ENCODE measurements at places on chromosomes 7 and 10.

GRCh38 chr10:31507427-31507826 lies 188.4 kb downstream of the ZEB1 start:
- no peak for DNase-seq

DNA sequence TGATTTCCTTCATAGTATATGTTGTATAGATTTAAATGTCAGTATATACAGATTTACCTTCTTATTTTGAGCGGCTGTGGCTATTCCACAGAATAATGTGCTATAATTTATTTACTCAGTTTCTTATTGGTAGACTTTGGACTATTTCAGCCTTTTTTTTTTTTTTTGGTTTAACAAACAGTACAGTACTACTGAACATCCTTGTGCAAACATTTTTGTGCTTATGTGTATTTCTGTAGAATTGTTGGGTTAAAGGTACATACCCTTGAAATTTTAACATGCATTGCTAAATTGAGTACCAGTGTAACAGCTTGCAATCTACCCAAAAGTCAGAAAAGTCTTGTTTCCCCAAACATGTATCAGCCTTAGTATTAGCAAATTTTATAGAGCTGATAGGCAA lies 68.8 kb downstream of the HHEX start:
- DNase-seq, result no peak

- DNase-seq, result no peak
Observed at GRCh38 chr7:159094919-159095915, 49.5 kb downstream of the VIPR2 start.

DNA sequence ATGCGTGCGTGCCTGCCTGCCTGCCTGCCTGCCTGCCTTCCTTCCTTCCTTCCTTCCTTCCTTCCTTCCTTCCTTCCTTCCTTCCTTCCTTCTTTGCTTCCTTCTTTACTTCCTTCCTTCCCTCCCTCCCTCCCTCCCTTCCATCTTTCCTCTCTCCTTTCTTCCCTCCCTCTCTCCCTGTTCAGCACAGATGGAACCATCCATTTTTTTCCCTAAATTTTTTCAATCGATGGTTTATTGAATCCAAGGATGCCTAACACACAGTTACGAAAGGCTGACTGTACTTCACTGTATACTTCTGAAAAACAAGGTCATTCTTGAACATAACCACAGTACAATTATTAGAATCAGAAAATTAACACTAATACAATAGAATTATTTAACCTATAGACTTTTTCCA lies 53.8 kb downstream of the ABCA13 start:
- DNase-seq, result no peak

DNA sequence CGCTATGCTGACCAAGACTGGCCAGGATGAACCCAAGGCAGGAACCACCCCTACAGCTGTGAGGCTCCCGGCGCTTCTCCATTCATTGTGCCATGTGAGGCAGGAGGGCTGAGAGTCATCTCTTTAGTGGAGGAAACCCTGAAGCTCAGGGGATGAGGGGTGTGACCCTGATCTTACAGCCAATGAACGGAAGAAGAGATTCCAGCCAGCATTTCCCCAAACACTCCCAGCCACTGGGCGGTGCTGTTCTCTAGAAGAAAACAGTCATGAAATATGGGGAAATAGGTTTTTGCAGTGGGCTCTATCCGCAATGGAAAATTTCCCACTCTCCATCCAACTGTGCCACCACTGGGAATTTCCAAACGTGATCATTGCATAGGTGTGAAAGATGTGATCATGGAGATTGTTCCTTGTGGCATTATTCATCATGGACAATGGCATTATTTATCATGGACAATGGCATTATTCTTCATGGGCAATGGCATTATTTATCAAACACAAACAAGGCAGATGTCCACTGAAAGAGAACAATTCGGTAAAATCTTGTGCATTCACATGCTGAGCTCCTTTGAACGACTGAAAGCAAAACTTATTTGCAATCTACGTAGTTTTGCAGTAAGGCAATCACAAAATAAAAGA lies 14.0 kb upstream of the SLC18A2 start:
- no peak for DNase-seq

- no peak for DNase-seq
Observed at GRCh38 chr10:121754666-121755065, 156.4 kb upstream of the FGFR2 start.

DNA sequence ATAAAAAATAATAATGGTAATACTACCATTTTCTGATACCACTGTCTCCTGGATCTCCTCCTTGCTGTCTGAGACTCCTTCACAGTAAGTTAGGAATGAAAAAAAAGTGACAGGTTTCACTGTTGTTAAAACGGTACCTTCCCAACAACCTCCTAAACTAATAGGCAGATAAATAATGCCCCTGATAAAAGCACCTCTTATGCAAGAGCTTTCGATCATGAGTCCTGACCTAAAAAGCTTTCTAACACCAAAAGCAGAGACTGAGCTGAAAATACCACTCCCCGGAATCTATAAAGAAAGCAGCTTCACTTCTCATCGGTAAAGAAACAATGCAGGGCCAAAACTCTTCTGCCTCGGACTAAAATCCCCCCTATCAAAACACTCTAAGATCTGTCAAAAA lies 14.5 kb downstream of the PARD3 start:
- DNase-seq, result no peak

GRCh38 chr10:10854725-10855124 lies 162.9 kb upstream of the CELF2 start:
- no peak for DNase-seq

- DNase-seq, result no peak
Observed at GRCh38 chr7:83271212-83272099, 108.8 kb upstream of the PCLO start.

DNA sequence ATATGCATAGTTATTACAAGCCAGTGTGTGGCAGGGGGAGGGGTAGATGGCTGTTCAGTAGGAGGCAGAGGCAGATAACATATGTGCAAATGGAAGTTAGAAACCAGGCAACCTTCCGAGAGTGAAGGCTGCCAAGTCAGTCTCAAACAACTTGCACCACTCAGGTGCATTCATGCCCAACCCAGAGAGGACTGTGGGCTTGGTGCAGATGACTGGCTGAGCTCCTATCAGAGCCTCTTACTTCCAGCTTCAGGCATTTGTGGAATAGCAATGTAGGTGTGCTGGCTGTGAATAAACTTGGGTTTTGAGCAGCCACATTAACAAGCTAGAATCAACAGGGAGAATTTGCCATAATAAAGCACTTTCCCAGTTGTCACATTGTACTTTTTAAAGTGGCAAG lies 789.8 kb downstream of the PHTF2 start:
- no peak for DNase-seq

- no peak for DNase-seq
Observed at GRCh38 chr10:23433701-23434100, 5.2 kb upstream of the OTUD1 start.

GRCh38 chr7:11228515-11228914 lies 254.8 kb downstream of the PHF14 start:
- no peak for DNase-seq

- no peak for DNase-seq
Observed at GRCh38 chr10:36163827-36164226, 521.7 kb upstream of the FZD8 start.

DNA sequence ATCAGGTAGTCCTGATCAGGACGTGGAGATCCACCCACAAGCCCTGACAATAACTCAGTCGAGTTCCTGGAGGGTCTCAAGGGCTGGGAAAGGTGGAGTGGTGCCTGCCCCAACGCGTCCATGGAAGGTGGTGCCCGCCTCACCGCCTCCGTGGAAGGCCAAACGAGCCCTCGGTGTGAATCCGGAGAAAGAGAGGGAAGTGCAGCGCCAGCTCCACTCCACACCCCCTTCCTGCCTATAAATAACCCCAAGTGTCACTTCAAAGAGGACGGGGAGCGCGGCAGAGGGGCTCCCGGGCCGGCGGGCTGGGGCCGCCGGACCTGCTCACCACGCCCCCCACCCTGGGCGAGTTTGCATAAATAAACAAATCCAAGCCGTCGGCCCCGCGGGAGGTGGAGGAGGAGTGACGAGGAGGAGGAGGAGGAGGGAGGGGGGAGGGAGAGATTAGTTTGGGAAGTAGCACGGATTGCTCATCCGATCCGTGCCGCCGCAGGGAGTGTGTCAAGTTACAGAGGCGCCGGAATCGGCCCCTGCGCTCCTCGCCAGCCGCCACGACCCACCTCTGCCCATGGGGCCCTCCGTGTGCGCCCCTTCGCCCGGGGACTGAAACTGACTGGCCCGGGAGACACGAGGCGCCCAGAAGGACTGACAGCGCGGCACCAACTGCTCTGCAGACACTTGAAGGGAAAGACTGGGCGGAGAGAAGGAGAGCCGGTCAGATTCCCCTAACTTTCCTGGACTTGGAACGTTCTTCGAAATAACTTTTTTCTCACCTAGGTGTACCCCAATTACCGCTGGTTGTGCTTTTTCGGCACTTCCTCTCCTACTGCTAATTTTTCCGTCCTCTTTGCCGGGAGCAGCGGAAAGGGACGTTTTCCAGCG lies at the start of gene COL13A1:
Gene COL13A1, plus strand, starts transcription at position 473 of the 882 bp plus-strand sequence. CDS start 518 bp downstream, outside the sequence.
- DNase-seq, result no peak

DNA sequence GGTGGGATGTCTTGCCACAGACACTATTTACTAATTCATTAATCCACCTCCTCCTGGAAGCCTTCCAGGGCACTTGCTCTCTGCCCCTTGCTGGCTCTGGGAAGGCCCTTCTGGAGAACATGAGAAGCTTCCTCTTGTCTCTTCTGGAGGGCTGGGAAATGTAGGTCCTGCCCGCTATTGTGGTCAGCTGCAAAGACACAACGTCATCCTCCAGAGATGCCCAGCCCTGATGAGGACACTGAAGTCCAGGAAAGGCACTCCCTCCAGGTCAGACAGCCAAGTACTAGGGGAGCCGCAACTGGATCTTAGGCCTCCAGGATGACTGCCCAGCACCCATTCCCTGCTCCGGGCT lies 9.6 kb upstream of the TACR2 start:
- no peak for DNase-seq

- DNase-seq, result no peak
Observed at GRCh38 chr10:101696632-101697031, 1.7 kb upstream of the FBXW4 start.

- no peak for DNase-seq
Observed at GRCh38 chr10:102184606-102185005, 32.4 kb downstream of the NOLC1 start.

DNA sequence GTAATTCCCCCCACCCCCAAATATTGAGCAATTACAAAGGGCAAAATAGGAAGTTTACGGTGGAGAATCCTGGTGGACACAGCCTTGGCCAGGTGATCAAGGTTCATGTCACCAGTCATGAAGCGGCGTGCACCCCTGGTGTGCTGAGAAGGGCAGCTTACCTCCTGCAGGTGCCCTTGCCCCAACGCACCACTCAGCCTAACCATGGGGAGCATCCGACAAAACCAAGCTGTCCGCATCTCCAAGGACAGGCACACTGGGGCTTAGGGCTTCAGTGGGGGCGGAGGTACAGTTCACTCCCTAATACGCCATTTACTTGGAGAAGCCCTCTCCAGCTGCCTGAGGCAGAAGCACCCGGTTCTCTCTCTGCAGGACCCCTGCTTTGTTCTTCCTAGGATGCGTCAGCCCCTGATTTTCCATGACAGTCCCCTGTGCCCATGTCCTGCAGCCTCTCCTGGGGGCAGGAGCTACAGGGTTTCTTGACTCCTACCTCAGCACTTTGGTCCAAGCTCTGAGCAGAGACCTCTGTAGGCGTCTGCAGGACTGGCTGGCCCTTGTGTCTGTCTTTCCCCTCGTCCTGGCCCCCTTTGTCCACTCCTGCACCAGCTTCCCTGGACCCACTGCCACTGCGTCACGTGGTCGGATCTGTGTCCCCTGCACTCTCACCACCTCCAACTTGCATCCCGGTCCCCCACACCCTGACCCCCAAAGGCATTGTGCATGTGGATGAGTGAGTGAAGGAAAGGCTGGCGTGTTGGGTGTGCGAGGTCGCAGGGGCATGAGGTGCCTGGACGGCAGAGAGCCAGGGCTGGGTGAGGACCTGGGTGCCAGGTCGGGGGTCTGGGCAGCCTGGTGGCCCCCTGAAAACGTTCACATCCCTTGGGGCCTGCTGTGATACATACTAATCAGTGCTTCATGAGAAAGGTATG lies 113.7 kb downstream of the LHPP start:
- DNase-seq, result no peak

GRCh38 chr10:88958721-88959120 lies 6.1 kb upstream of the ACTA2 start:
- no peak for DNase-seq

- DNase-seq, result no peak
Observed at GRCh38 chr10:12766223-12766622, 235.3 kb downstream of the CCDC3 start.

- DNase-seq, result no peak
Observed at GRCh38 chr10:62352356-62352970, 21.7 kb upstream of the ZNF365 start.

GRCh38 chr10:129954492-129955315 lies 9.4 kb downstream of the EBF3 start:
- DNase-seq, result no peak

DNA sequence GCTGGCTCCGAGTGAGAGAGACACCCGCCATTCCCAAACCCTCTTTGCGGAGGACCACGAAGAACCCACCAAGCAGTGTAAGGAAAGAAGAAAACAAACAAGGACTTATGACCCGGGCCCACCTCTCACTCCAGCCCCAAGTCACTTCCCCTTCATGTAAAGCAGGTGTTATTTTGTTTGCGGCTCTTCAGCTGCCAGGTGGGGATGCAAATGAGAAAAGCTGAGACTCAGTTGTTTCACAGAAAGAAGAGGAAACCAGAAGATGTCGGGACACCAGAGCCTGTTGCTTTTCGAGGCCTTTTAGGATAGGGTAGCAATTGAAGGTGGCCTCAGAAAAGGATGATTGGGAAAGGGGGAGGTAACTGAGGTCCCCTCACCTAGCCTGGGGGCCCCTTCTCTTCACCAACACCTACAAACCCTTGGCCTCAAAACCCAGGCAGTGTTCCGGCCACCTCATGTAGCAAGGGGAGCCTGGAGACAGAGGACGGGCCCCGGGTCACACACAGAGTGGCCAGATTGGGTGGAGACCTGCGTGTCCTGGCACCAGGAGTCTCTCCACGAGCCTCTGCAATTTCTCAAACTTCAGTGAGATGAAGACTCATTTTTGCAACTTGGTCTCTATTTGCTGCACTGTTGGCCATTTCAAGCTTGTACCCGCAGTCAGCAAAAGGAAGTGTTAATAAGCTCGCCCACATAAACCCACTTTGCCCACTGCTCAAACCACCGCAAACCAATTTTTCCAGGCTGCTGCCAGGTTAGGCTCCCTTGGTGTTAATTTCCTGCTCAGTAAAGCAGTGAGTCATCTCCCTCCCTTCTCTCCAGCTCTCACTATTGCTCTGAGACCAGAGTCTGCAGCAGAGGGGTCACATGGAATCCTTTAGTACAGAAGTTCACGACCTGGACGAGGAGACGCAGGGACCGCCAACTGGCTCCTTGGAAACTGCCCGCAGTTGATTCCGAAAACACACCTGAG lies 45.5 kb downstream of the AOC1 start:
- no peak for DNase-seq

DNA sequence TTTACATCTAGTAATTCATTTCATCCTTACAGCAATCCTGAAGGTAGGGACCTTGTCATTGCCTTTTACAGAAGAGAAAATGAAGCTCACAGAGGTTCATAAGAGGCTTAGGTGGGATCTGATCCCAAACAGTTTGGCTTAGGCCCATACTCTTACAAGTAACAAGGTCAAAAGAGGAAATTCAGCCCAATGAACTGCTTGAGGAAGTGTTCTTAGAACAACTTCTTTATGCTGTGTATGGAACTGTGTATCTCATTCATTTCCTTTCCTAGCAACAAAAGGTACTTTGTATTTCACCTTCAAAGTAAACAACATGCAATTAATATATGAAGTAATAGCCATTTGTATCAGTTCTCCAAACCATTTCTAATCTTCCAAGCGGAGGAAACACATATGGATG lies 79.3 kb downstream of the AVL9 start:
- no peak for DNase-seq
